ENCODE measurements at places on chromosomes 3 and 15.

DNA sequence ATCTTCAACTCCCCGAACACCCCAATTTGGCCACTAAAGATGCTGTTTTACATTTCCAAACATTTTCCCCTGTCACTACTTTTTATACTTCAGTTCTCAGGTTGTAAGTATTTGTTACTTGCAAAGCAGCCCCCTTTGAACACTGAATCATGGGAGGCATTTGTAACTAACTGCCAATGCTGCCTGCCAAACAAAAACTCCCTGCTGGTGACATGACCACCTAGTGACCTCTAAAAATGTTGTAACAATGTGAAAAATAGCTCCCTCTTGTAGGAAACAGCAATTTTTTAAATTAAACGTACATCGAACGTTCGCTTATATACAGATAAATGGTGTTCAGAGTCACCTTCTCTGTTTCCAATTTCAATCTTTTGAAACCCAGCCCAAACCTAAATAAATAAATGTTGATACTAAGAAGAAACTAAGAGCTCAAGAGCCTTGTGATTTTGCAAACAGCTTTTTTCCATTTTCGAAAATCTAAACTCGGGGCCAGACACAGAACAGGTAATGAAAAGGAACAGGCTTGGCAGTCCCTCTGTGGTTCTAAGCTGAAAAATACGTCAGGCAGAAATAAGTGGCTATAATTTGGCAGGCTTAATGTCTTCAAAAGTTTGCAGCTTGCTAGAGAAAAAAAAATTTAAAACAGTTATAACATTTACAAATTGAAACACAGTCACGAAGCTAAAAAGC is 268.6 kb upstream of the WNT5A start:
- DNase-seq, result no peak

DNA sequence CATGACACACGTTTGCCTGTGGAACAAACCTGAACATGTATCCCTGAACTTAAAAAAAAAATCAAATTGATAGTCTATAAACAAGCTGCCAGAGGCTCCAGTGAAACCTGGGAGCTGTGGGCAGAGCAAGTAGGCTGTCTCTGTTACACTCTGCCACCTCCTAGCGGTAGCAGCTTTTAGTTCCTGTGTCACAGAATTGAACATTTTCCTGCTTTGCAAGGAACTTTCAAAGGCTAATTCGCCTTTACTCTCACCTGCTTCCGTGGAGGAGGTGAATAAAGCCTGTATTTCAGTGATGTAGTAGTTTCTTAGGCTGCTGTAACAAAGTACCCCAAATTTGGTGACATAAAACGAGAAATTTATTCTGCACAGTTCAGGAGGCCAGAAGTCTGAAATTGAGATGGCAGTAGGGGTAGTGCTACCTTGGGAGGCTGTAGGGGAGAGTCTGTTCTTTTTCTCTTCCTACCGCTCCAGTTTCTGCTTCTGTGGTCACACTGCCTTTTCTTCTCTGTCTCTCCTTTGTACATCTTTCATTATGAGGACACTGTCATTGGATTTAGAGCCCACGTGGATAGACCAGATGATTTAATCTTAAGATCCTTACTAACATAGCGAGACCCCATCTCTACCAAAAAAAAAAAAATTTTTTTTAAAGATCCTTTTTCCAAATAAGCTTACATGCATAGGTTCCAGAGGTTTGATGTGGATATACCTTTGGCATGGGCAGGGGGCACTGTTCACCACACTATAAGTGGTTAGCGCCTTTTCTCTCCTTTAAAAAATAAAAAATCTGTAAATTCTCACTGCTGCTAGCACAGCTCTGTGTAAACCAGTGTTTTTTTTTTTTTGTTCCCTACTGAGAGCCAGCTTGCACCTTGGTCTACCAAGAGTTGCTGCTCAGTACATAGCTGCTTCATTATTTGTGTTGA is 25.3 kb downstream of the FBXO22 start:
- no peak for DNase-seq

- DNase-seq, result no peak
These were observed 7.2 kb upstream of the EOMES start for GRCh38 chr3:27729325-27729724.

DNA sequence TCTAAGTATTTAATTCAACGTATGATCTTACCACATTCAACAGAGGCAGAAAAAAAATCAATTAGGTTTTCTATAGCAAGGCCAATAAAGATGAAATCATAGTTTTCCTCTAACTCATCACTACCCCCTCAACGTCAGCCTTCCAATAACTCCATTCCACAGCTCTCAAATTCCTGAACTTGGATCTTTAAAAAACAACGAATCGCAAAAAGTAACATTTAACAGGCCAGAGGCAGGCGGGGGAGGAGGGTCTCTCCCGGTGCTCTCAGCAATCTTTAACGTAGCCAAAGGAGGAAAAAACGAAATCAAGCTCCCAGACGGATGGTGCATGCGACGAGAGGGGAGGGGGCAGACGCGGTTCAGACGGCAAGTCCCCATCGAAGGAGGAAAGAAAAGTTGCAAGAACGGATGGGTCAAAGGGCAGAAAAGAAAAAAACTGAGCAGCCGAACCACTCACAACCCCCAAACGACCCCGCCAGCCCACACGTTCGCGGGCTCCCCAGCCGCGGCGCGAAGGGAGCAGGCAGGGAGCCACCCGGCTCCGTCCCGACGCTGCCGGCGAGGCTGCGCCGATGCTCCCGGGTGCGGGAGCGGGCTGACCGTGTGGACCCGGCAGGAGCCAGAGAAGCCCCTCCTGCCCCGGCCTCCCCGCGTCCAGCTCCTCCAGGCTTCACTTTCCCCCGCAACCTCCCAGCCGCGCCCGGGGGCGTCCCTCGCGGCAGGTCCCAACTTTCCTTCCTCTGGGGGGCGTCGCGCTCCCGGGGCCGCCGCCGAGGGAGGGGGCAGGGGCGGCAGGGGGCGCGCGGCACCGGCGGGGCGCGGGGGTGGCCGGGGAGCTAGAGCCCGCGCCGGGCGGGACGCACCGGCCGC is 703 bp downstream of the PEAK1 start:
- DNase-seq, result no peak

DNA sequence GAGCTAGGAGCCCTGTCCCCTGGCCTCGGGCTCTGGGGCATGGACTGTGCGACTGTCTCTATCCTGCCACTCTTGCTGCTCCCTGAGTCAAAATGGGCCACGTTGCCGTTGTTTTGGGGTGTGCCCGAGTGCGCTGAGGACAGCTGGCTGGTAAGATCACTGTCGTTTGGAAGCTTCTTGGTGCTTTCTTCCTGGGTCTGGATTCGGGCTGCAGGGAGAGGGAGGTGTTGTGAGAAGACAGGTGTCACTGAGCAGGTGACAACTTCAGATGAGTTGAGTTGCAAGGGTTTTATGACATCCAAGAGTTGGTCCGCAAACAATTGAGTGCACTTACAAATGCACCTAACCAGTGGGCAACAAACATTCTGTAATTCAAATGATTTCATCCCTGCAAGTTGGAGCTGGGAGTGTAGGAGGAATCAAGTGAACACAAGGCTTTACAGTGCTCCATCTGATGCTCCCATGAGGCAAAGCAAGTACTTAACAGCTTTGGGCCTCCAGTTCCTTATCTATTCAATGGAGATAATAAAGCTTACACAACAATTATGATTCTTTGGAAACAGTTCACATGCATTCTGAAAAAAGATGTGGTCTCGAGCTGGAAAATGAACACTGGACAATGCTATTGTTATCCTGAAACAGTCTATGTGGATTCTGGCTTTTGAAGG is 11.0 kb upstream of the STARD5 start:
- no peak for DNase-seq

DNA sequence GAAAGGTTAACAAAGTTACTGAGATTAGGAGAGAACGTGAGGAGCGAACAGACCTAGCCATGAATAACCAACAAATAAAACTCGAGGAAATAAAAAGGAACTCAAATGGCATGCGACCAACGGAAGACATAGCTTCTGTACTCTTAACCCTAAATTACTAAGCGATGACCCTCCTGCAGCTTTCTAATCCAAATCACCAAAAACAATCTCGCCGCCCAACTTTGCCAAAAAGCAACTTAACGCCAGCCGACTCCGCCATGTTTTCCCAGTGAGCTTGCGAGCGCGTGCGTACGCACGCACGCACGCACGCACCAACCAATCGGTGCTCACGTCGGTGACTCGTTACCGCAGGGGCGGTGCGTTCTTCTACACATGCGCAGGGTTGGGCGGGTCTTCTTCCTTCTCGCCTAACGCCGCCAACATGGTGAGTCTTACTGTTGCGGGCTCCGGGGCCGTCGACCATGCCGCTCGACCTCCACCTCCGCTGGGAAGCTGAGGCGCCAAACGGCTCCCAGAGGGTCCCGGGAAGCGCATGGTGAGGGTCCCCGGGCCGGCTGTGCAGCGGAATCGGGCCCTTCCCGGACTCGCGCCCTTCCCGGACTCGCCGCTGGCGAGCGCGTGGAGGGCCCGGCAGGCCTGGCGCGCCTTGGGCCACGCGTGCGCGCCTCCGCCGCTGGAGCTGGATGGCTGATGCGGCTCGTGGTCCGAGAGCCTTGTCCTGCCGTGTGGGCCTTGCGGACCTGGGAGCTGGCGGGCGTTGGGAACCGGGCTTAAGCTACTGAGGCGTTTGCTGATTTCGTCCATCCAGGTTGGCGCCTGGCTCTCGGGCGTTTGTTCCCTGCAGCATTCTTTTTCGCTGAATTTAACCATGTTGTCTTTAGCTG is at the start of gene RPL14:
RPL14 (plus strand) TSS at position 400 of the 884 bp plus-strand sequence; CDS start at position 533, 133 bp downstream.
- peak; percentile 15 for DNase-seq

GRCh38 chr15:101470548-101471239 is 18.8 kb downstream of the PCSK6 start:
- DNase-seq, result no peak

- DNase-seq, result no peak
These were observed 10.6 kb downstream of the MAP1A start for GRCh38 chr15:43527802-43528541.

DNA sequence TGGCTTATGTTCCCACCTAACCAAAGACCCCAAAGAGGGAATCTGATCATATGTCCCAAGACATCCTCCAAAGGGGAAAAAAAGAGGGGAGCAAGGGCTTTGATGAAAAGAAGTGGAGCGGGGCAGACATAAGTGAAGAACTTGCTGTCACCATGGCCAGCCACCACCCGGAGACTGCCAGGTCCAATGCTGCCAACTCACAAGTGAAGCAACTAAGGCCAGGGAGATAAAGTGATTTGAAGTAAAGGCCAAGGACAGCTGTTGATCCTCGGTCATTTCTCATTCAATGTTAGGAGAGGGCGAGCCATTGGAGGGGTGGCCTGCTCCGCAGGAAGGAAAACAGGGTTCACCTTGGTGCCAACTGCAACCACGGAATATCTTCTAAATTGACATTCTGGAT is 72.6 kb upstream of the C3orf80 start:
- no peak for DNase-seq

DNA sequence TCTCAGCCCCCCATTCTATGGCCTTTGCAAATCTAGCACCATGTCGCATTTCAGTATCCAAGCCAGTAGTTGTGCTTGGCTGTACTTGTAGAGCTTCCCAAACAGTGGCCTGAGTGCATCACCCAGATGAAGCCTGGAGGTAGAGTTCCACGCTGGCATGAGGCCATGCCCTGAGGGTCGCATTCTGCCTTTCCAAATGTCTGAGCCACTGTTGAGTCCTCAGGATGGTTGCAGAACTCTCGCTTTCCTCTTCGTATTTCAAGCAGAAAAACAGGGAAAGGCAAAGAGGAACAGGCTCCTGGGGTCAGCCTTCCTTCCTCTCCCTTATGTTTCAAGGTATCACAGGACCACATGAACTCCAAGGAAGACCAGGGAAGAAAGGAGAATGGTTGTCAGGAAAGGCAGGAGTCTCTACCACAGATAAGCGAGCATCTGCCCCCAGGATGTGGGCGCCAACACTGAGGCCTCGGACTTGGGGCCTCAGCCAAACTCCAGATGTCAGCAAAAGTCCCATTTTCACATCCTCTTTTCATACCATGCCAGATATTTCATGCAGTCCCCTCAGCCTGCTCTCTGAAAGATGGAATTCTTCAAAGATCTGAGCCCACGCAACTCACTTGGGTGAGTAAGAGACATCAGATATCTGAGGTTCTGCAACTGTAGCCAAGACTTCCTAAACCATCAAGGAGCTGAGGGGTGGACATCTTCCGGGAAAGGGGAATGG is 19.4 kb upstream of the PRR20G start:
- no peak for DNase-seq

DNA sequence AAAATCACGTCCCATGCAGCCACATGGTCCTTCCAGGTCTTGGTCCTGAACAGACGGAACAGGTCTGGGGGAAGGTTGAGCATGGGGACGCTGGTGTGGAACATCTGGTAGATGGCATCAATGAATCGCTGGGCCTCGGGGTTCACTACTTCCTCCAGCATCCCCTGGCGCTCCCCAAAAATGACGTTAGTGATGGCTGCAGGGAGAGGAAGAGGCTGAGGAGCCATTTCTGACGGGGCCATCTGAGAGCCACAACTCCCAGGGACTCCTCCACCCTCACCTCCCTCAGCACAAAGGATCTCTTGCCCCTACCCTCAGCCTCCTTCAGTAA is 23.7 kb downstream of the CYP11A1 start:
- DNase-seq, result no peak

DNA sequence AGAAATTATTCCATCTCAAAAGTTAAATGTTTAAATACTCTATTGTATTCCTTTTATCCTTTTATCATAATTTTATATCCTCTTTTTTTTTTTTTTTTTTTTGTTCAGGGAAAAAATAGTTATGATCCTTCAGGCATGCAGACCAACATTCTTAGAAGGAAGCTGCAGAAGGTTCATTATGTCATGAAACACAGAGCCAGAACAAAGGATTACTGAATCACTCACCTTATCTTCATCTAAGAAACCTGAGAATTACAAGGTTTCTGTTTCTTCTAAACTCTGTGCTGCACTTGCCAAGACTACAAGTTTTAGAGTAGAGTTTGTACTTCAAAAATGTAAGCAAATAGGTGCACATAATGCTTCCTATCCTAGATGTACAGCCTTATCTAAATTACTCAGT is 3.3 kb downstream of the PLCH1 start:
- DNase-seq, result no peak

- no peak for DNase-seq
These were observed 890.7 kb upstream of the EPHA6 start for GRCh38 chr3:95923496-95924210.

GRCh38 chr3:48739955-48740823 is 23.2 kb upstream of the IP6K2 start:
- peak; percentile 18 for DNase-seq

GRCh38 chr3:148845756-148846395 is 18.3 kb downstream of the CPB1 start:
- DNase-seq, result no peak

- DNase-seq, result no peak
These were observed 23.5 kb upstream of the TBC1D5 start for GRCh38 chr3:17765819-17766472.

- DNase-seq, result no peak
These were observed 84.3 kb upstream of the PRTG start for GRCh38 chr15:55827204-55827603.

- no peak for DNase-seq
These were observed 361.5 kb upstream of the NECTIN3 start for GRCh38 chr3:110710156-110710555.

- DNase-seq, result no peak
These were observed 84.2 kb upstream of the CTNNB1 start for GRCh38 chr3:41115069-41115468.

- no peak for DNase-seq
These were observed 1.6 kb downstream of the RPP25 start for GRCh38 chr15:74955017-74955416.

- no peak for DNase-seq
These were observed 40.4 kb downstream of the LPP start for GRCh38 chr3:188194332-188194731.

GRCh38 chr3:18058666-18059065 is 316.2 kb upstream of the TBC1D5 start:
- DNase-seq, result no peak

- no peak for DNase-seq
These were observed 1.5 kb downstream of the IGF2BP2 start for GRCh38 chr3:185823078-185824044.

- no peak for DNase-seq
These were observed 15.4 kb upstream of the RPL24 start for GRCh38 chr3:101701696-101702634.

GRCh38 chr3:28726840-28727239 is 378.2 kb upstream of the AZI2 start:
- no peak for DNase-seq

Data from cortex of kidney (tissue), 1 donor.